NCI-H187 treated with DMSO at 0.1 percent for 48 hours (cell line): ENCODE measurements at places on chromosomes 2 and 18.
A peak's percentile ranks its signal among the peaks of the same experiment; 100 is the strongest.

- DNase-seq, result no peak
Measured at GRCh38 chr2:192675681-192676080, 480.9 kb upstream of the TMEFF2 start.

GRCh38 chr2:869357-869871 lies 81.2 kb upstream of the SNTG2 start:
- no peak for DNase-seq

DNA sequence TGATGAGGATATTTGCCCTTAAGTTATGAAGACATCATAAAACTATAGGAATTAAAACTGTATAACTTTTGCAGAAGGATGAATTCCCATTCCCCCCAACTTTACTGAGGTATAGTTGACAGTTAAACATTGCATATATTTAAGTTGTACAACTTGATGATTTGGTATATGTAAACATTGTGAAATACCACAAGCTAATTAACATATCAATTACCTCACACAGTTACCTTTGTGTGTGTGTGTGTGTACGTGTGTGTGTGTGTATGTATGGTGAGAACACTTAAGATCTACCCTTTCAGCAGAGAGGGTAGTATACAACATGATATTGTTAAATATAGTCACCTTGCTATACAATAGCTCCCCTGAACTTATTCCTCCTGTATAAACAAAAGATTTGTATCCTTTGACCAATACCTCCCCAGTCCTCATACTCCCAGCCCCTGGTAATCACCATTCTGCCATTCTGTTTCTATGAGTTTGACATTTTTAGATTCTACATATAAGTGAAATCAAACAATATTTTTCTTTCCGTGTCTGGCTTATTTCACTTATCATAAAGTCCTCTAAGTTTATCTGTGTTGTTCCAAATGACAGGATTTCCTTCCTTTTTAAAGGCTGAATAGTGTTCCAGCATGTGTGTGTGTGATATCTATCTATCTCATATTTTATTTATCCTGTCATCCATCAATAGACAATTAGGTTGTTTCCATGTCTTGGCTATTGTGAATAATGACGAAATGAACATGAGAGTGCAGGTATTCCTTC lies 48.2 kb upstream of the FAM136A start:
- DNase-seq, result no peak

DNA sequence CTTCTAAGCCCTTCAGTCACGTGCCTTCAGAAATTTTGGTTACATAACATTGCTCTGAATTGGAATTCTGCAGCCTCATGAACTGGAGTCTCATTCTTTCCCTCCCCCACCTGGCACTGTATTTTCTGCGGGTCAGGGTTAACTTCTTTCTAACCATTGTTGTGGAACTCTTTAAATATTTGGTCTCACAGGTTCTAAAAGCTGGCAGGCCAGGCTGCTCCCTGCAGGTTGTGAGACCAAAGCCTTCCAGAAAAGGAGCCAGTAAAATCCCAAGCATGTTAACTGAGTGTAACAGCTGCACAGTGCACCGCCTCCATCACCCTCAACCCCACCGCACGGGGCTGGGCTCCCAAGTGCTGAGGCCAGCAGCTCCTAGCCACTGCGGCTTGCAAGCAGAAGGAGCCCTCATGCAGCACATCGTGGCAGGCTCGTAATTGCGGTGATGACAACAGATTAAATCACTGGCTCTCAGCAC lies 174.1 kb upstream of the ALPP start:
- DNase-seq, result no peak

DNA sequence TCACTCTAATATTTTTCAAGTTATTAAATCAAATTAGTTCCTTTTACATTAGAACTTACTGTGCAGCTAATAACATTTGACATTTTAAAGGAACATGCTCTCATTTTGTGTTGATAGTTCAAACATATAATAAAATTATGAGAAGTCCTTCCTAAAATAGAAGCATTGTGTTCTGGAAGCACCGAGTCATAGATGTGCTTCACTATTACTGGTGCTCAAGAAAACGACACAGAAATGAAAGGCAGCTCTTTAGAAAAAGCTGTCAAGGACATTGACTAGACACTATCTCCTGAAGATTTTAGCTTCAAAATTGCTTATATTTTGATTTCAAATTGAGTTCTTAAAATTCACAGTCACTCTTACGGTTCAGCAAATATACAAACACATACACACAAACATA lies 338.3 kb downstream of the NBAS start:
- no peak for DNase-seq

DNA sequence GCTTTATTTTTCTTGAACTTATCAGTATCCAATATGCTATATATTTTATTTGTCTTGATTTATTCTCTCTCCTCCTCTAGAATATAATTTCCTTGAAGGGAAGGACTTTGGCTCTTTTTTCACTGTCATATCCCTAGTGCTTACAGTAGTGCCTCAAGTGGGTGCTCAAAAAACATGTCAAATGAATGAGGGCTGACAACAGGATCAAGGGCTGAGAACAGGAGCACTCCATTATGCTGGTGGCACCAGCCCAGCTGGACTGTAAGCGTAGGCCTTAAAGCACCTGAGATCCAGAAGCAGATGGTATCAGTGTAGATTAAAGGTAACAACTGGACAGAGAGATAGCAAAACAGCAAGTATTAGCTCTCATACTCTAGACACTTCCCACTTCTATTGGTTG lies 46.3 kb downstream of the PMS1 start:
- peak; percentile 46 for DNase-seq

DNA sequence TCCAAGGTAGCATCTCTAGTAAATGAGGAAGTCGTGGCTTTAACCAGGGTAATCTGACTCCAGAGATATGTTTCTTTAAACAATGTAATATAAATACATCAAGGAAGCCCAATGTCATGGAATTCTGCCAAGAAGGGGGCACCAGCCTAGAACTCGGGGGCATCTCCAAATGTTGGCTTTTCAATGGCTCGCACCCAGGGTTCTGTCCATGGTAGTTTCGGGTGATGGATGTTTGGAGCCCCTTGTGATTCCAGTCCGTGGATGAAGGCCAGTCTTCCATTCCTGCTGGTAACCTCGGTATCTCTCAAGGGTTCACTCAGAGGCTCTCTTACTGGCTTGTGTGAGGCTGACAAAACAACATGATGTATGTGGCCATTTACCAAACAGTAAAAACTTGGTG lies 91.7 kb upstream of the SPHKAP start:
- DNase-seq, result no peak

GRCh38 chr2:23681356-23682140 lies 245.4 kb downstream of the ATAD2B start:
- DNase-seq, result no peak

DNA sequence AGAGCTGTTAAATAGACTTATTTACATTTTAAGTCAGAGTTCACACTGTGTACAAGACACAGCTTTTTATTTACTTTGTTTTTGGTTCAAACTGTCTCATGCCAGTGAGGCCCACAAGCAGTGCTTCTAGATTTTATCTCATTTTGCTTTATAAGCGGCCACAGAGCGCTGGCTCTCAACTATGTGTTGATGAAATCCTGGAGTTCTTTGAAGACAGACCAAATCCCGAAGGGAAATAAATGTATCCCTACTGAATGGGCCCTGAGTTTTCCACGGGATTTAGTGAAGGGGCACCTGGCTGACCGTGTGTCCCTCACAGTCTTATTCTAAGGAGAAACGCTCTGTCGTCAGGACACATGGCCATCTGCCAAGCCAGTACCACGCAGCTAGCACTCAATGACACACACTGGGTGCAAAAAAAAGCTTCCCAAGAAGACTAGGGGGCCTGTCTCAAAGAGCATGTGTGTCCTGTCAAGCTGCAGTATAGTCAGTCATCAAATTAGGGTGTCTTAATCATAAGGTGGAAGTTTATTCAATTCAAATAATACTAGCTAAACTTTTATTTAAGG lies 23.4 kb downstream of the LYPD1 start:
- no peak for DNase-seq

DNA sequence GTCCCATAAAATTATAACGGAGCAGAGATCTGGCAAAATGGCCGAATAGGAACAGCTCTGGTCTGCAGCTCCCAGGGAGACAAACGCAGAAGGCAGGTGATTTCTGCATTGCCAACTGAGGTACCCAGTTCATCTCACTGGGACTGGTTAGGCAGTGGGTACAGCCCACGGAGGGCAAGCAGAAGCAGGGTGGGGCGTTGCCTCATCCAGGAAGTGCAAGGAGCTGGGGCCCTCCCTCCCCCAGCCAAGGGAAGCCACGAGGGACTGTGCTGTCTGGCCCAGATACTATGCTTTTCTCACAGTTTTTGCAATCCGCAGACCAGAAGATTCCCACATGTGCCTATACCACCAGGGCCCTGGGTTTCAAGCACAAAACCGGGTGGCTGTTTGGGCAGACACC lies 22.8 kb downstream of the ICA1L start:
- DNase-seq, result no peak

DNA sequence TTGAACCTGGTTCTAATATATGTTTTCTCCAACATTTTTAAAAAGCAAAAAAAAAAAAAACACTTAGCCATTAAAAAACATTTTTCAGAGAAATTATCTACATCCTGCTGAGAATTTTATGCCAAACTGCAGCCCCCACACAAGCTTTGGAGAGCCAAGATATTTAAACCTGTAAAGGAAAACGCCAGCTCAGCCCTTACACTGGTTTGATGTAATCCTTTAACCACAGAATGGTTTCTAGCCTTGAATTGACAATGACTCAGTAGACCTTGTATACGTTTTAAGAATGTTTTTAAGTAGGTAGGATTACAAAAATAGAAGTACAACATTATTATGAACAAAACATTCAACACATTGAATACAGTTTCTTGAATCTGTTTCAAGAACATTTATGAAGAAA lies 113.6 kb downstream of the BABAM2 start:
- DNase-seq, result no peak

- no peak for DNase-seq
Measured at GRCh38 chr2:83615511-83615910, 843.6 kb downstream of the SUCLG1 start.

GRCh38 chr2:99448556-99448955 lies 41.3 kb downstream of the REV1 start:
- no peak for DNase-seq

DNA sequence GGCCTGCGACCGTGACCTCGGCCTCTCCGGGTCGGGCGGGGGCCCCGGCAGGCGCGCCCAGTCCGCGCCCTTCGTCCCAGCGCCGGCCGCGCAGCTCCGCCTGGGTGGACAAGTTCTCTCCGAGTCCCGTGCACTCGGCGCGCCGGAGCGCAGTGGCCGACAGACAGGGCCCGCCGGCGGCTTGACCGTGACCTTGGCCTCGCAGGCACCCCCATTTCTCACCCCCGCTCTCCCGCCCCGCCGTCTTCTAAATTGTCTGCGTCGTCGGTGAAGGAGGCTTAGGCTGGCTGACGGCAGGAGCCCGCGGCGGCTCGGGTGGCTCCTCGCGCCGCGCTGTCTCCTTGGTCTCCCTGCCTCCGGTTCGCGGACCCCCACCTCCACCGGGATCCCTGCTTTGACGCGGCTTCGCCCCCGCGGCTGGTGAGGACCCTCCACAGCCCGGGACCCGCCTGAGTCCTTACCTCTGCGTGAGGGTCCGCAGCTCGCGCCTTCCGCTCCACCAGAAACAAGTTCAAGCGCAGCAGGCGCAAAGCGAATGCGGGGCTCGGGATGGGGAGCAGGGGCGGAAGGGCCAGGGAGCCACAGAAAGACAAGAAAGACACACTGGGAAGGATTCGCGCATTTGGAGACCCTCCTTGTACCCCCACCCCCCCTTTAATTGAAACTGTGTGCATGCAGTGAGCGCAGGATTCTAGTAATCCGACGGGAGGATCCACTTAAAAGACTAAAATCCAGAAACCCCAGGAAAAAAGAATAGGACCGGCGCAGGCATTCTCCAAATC lies 4.0 kb downstream of the PTGR3 start:
- no peak for DNase-seq

DNA sequence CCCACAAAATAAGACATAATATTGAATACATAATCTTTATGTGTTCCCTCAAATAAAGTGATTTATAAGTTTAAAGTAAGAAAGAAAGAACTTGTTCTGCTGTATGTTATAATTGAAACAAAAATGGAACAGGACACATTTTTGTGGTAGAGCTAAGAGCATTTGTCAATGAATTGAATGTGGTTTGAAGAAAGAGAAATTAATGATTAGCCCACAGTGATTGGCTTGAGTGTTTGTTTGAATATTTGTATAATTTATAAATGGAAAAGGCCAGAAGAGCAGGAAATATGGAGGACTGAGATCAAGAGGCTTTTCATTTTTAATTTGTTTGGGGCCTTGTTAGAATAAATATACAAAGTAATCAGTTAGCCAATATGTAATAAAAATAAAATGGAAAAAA lies 395.1 kb upstream of the CDH19 start:
- no peak for DNase-seq

GRCh38 chr18:66838340-66838987 lies 234.6 kb upstream of the CDH19 start:
- no peak for DNase-seq

GRCh38 chr18:25052511-25052921 lies 299.4 kb downstream of the ZNF521 start:
- no peak for DNase-seq

DNA sequence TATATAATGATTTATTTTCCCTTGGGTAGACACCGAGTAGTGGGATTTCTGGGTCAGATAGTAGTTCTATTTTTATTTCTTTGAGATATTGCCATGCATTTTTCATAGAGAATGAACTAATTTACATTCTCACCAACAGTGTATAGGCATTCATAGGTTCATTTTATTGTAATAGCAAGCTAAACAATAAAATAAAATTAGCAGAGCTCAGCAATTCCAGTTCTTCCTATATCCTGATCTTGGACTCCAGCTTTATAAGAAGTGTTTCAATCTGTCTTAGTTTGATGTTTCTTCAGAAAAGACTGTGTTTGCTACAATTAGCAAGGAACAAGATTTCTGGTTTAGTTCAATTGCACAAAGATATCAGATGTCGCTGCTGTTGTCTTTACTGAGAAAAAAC lies 1024.4 kb upstream of the LRRTM1 start:
- DNase-seq, result no peak

DNA sequence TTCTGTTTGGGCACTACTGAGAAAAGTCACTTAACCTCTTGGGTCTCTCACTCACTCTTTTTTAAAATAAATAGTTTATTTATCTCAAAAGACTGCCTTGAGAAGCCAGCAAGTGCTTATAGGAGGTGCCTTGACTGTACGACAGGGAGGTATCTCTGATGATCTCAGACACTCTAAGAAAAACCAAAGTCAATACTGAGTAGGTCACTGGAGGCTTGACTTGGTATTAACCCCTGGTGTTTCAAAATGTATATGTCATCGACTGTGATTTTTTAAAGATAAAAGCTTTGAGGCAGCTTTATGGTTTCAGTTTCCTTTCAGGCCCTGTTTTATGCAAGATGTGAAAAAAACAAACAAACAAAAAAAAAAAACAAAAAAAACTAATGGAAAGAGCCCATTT lies 33.7 kb downstream of the MREG start:
- DNase-seq, result no peak

- DNase-seq, result no peak
Measured at GRCh38 chr2:127032621-127033020, 74.3 kb downstream of the BIN1 start.

GRCh38 chr2:215415820-215416577 lies 19.9 kb downstream of the FN1 start:
- DNase-seq, result no peak

DNA sequence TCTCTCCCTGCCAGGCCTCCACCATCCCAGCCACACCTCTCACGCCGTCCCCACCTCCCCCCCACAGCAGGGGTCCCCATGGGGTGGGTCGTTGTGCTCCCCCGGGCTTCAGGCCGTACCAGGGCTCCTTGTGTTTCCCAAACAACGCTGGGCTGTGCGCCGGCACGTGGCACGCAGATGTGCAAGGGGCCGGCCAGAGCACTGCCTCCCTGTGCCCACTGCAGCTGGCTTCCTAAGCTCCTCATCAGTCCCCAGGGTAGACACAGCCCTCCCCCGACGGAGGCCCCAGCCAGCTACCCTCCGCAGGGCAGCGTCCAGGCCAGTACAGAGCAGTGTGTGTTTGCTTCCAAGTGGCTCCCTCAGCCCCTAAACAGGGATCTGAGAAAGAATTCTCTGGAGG lies 34.0 kb downstream of the BIN1 start:
- DNase-seq, result no peak
